ENCODE measurements at places on chromosomes 3 and 15.

GRCh38 chr15:91258415-91258759 is 158.3 kb downstream of the SV2B start:
- DNase-seq: no peak

GRCh38 chr3:165814380-165814779 is 22.8 kb downstream of the BCHE start:
- DNase-seq: no peak

DNA sequence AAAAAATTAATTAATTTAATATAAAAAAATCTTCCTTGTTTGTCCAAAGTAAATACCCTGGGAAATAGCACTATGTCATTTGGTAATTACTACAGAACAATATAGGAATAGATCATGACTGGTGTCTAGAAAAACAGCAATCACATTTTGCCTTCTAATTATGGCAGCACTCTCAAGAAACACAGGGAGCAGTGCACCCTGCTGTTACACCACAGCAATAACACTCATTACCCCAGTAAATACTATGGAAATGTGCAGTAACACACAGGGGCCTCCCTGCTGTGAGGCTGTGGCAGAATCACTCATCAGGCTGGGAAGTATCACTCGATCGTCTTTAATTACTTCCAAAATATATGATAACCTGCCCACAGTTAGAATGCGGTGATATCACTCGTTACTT is 646.0 kb downstream of the TUSC7 start:
- DNase-seq: peak; percentile 18

DNA sequence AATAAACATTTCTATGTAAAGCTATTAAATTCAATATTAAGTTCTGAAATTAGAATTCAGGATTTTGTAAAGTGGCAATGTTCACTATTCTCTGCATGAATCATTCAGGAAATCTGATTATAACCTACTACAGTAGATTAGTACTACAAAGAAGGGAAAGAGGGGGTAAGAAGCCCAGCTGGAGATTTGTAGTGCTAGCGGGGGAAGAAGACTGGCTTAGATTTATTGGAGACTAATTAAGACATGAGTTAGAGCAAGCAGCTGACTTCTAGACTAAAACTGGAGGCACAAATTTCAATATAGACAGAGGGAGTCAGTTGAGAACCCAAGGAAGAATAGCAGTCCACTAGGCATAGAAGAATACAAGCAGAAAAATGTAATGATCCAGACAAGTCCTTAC is 55.8 kb upstream of the SETMAR start:
- no peak for DNase-seq

- no peak for DNase-seq
Observed at GRCh38 chr3:167102071-167102470, 278.0 kb downstream of the ZBBX start.

Measured in fibroblast of skin of right quadriceps (primary cell).